Activated naive CD8-positive, alpha-beta T cell treated with anti-CD3 and anti-CD28 coated beads for 36 hours (primary cell): ENCODE measurements at places on chromosomes 2 and 18.
A peak's percentile ranks its signal among the peaks of the same experiment; 100 is the strongest.

GRCh38 chr2:136162438-136162837 is 44.5 kb upstream of the CXCR4 start:
- DNase-seq, result no peak

- no peak for DNase-seq
These were observed 22.1 kb downstream of the OTOF start for GRCh38 chr2:26455670-26456439.

DNA sequence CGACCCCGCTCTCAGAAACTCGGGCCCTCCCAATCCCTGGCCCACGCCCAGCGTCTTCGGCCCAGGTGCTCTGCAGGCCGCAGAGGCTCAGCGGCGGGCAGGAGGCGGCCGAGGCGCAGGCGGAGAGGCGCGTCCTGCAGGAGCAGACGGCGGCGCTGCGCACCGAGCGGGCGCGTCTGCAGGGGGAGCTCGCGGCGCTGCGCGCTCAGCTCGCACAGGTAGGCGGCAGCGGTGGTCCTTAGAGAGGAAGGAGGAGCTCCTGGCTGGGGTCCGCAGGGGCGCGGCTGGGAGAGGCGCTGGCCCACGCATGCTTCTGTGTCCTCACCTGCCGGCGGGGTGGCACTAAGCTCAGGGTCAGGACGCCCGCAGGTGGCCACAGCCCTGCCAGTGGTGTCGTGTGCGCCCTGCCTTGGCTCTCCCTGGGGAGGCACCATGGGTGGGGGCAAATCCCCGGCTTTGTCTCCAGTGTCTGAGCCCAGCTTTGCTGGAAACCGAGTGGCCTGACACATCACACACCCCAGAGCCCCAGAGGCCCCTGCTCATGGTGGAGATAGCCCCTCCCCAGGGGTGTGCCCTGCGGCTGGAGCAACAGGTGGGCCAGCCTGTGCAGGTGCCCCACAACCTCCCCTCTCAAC is 14.9 kb upstream of the SNED1 start:
- peak; percentile 69 for DNase-seq

DNA sequence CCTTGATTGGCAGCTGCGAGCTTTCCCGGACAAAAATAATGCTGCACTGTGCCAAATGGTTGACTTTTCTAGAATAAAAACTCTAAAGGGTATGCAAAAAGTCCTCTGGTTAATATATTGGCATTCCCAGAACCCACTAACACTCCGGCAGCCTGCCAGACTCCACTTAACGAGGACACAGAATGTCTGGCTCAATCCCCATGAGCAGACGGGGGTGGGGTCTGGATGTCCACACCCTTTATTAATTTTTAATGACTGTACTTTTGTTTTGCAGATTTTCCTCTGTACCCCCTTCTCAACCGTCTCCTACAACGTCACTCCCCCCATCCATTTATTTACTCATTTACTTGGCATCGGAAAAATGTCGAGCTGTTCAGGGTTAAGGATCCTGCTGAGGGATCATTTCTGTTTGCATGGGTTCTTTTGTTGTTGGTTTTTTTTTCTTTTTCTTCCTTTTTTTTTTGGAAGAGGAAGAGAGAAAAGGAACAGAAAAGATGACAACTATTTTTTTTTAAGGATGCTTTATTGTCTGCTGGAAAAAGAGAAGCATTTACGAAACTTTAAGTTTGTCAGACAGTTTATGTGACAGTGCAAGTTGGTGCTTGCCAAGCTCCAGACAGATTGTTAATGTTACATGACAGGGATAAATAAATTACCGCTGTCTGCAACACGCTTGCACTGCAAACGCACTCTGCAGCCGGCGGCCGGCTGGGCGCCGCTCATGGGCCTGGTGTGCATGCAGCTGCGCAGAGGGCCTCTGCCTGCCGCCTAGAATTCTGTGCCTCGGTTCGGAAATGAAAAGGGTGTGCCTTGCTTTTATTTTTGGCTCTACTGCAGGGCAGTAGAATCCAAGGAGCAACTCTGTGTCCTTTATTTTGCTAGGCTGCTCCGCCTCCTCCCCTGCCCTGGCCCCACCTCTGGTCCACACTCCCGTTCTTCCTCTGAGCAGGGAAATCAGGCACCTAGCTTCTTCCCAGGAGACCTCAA is 3.6 kb downstream of the LDLRAD4 start:
- no peak for DNase-seq

DNA sequence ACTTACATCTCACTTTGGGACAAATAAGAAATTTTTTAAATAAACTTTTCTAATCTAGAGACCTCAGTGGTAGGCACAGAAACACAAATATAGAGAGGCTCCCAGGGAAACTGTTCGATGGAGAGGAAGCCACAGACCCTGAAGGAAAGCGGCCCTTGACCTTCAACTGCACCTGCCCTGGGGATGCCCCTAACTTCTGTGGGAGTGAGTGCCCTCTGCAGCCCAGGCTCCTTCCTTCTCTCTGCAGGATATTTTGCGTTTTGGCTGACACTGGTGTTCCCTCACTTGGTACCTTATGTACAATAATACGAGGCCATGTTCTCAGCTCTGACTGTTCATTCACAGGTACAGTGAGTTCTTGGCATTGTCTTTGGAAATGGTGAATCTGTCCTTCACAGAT is 64.8 kb upstream of the MAL start:
- no peak for DNase-seq

DNA sequence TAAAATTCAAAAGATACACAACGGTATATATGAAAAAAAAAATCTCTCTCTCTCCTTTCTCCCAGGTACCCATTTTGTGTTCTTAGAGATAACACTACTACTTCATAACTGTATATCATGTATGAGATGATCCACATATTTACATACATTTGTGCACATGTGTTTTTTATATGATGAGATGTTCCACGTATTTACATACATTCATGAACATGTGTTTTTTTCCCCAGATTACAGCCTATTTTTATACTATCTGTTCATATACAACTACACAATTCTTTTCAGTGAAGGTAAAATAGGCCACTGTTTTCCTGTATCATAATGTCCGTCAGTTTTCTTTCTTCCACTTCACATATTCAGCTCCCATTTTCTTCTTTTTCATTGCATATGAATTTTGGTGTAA is 808.9 kb downstream of the LRRTM4 start:
- no peak for DNase-seq
